ENCODE measurements at places on chromosomes 5 and 9. TPM values are rescaled to one million over a fixed set of nuclear protein-coding genes. Genes with fewer than 3 reads are reported as not detected.
A peak's percentile ranks its signal among the peaks of the same experiment; 100 is the strongest.

Gene RLN2
- 0.67 TPM for polyA plus RNA-seq

Gene TSSK1B
- polyA plus RNA-seq: 0.05 TPM

Gene AGXT2
- polyA plus RNA-seq: not detected

Gene DCANP1
- not detected for polyA plus RNA-seq

Gene PTTG1
- 381 TPM for polyA plus RNA-seq

Gene TSLP
- 0.58 TPM for polyA plus RNA-seq

Gene ACER2
- polyA plus RNA-seq: 11.8 TPM

Gene GFI1B
- not detected for polyA plus RNA-seq

Gene TMEM161B
- polyA plus RNA-seq: 5.8 TPM

Gene CER1
- polyA plus RNA-seq: not detected

Gene LHX6
- polyA plus RNA-seq: 3.0 TPM

Gene SVEP1
- 1.2 TPM for polyA plus RNA-seq

Gene CEL
- 1.2 TPM for polyA plus RNA-seq

Gene RPS14
- 6,134 TPM for polyA plus RNA-seq

Gene ENHO
- polyA plus RNA-seq: 0.44 TPM

Gene LMX1B
- 5.3 TPM for polyA plus RNA-seq

DNA sequence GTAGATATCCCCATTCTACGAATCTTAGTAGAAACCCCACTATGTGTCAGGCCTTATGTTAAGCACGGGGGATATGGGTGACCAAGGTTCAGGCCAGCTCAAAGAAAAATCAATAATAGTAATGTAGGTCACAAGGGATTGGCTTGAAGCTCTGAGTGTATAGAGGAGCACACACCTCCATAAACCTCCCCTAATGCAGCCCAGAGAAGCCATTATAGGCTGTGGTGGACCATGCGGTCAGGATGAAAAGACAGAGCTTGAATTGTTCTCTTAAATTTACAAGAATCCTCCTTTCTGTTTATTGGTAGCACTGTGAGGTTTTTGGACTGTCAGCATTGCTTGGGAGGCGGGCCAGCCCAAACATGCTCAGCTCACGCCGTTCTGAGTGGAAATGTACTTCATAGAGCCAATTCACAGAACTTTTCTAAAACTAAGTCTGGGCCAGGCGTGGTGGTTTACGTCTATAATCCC lies 9.1 kb downstream of the PDE6A start:
- peak; percentile 84 for DNase-seq

- DNase-seq: no peak
Observed at GRCh38 chr5:128541385-128541784, 3.3 kb upstream of the FBN2 start.

GRCh38 chr9:109787735-109788134 lies 7.7 kb downstream of the PALM2AKAP2 start:
- DNase-seq: no peak

DNA sequence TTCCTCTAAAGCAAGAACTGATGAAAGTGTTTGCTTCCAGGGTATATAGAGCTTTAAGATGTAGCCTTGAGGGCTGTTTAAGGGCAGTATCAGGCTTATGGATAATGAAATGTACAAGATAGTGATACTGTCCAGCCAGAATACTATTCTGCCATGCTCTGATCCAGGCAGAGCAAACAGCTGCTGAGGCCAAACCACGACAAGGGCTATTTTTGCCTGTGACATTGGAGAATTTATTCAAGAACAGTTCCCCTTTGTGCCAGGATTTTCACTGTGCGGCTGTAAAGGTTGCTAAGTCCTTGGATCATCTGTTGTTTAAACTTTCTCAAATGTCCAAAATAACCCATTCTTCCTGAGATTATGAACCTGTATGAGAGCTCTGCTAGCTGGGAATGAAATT lies 70.4 kb downstream of the OTP start:
- no peak for DNase-seq

GRCh38 chr5:139182528-139183296 lies 15.5 kb downstream of the SIL1 start:
- no peak for DNase-seq

GRCh38 chr5:53445569-53445968 lies 34.9 kb upstream of the FST start:
- DNase-seq: no peak

DNA sequence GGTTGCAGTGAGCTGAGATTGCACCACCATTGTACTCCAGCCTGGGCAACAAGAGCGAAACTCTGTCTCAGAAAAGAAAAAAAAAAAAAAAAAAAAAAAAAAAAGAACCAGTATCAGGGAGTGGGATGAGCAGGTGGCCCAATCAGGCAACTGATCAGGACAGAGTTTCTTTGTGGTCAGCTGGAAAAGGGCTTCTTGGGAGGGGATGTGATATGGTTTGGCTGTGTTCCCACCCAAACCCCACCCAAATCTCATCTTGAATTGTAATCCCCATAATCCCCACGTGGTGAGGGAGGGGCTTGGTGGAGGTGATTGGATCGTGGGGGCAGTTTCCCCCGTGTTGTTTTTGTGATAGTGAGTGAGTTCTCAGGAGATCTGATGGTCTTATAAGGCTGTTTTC lies 4.7 kb upstream of the GCNT1 start:
- DNase-seq: no peak

- DNase-seq: no peak
Observed at GRCh38 chr9:87137718-87138117, 190.4 kb upstream of the GAS1 start.

GRCh38 chr9:131117121-131117761 lies 8.1 kb upstream of the NUP214 start:
- no peak for DNase-seq

DNA sequence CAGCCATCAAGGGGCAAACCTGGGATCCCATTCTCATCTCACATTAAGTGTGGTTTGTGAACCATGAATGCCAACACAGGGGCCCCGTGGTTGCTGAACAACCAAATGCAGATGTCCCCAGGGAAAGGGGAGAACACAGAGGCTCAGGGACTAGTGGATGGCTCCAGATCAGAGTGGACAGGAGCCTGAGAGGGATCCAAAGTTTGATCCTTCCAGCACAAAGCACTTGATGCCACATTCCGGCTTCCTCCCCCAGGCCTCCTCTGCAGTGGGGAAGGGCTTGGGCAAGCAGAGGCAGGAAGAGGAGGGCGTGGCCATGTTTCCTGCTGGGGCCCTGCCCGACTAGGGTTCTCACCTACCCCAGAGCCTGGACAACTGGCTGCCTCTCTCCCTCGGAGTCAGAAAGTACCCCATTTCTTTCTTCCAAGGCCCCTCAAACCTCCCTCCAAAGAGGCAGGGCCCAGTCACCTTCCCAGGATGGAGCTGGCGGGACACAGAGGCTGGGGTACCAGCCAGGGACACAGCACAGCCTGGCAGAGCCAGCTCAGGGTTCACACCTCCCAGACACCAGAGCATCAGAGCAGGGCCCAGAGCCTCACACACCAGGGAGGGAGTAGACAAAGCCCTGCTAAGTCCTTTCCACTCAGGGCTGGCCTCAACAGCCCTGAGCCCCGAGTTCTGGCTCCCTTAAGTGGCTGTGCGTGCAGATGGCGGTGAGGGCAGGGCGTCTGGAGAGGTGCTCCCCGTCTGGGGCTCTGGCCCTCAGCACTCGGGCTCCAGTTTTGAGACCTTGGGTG lies 4.3 kb upstream of the RNF44 start:
- peak; percentile 69 for DNase-seq

DNA sequence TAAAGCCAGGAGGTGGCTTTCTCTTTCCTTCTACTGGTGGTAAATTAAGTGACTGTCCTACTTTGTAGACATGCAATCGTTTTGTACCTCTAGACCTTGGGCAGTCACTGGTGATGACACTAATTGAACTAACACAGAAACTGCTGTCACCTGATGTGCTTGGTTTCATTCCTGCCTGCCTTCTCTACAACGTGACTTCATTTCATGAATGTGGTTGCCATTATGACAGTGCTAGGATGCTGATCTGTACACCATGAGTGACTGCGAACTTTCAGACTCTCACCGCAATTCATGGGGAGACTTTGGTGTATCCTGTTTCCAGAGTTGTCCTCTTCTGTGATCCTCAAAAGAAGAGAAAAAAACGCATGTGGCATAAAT lies 47.5 kb downstream of the UBE2QL1 start:
- DNase-seq: no peak

DNA sequence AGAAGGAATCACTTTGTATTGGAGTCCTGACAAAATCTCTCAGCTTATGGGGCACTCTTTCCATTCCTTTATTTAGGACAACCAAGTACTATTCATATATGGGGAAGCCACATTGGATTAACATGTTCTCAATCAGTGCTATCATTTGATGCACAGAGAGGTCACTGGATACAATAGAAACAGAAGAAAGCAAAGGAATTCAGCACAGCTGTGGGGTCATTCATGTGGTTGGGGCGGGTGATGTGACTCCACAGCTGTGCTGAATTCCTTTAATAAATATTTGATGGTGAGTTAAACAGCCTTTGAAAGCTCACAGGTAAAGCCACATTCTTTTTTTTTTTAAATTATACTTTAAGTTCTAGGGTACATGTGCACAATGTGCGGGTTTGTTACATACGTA lies 854 bp upstream of the TEX48 start:
- no peak for DNase-seq

GRCh38 chr5:14671414-14671813 lies 6.9 kb downstream of the OTULIN start:
- DNase-seq: peak; percentile 65

DNA sequence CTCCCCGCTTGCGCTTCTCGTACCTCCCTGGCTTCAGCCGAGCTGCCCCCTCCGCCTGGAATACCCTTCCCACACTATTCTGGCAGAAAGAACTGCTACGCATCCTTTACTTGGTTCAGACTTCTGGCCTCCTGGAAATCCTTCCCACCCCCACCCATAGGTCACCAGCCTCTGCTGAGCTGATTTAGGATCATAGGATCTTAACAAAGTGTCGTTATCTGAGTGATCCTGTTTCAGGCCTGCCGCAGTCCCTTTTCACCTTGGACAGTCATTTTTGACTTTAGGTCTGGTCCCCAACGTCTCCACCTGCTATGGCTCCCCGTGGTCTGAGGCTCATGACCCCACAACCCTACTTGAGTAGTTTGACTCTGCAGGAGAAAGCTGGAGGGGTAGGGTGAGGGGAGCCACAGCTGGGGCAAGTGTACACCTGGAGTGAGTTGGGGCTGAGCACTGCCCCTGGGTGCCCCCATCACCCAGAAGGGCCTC lies 27.3 kb downstream of the EGR1 start:
- no peak for DNase-seq

- DNase-seq: no peak
Observed at GRCh38 chr9:120922404-120923195, 4.0 kb downstream of the TRAF1 start.

DNA sequence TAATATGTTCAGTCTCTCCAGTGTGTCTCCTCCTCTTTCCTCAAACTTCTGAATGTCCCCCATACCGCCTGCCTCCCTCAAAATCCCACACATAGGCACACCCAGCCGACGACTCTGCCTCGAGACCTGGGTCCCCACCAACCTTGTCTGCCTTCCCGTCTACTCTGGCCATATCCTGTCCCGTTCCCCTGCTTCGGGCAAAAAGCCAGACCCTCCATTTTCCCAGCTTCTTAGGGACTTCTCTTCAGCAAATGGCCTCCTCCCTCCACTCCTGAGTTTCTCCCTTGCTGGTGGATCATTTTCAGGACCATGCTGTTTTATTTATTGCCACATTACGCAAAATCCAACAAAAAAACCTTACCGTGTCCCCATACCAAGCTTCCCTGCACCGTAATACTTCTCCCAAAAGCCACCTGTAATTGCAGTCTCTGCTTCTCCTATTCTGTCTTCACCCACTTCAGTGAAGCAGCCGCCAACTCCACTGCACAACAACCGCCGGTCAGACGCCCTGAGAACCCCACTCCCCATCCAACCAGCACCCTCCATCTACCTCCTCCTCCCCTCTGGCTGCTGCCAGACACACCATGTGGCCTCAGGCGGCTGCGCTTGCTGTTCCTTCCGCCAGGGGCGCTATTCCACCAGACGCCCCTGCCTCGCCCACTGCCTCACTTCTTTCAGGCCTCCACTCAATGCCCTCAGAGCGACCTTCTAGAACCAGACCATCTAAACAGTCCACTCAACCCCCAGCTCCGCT lies 117.0 kb downstream of the TRPM6 start:
- no peak for DNase-seq

- peak; percentile 80 for DNase-seq
Observed at GRCh38 chr9:132027752-132028663, 51.7 kb downstream of the MED27 start.

GRCh38 chr5:134463991-134464760 lies 52.5 kb upstream of the CDKN2AIPNL start:
- no peak for DNase-seq

DNA sequence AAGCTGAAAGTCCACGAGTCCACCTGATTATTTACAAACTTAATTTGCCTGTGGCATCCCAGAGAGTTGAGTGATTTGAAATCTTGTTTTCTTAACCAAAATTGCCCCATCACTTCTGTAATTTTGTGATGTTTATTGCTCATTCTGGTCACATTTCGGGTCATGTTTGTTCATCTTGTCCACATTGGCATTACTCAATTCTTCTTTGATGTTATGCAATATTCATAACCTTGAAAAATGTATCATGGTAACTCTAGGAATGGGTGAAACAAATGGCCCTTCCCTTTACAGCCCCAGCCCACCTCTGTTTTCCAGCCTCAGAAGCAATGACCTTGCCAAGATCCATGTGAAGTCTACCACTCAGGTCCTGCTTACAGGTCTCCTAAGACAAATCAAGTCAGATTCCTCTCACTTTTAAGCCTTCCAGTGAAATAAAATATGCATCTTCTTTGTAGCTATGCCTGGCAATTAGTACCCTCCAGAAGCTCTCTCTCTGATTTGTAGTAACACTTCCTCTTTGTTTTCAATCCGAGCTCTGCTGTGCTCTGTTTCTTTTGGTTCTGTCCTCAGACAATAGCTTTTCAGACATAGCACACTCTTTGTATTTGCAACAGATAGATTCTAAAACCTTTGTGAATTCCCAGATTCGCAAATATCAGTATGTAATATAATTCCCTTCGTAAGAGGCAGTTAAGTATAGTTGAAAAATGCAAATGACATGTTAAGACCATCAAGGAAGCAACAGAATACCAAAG lies 330.3 kb upstream of the IRX1 start:
- DNase-seq: no peak

DNA sequence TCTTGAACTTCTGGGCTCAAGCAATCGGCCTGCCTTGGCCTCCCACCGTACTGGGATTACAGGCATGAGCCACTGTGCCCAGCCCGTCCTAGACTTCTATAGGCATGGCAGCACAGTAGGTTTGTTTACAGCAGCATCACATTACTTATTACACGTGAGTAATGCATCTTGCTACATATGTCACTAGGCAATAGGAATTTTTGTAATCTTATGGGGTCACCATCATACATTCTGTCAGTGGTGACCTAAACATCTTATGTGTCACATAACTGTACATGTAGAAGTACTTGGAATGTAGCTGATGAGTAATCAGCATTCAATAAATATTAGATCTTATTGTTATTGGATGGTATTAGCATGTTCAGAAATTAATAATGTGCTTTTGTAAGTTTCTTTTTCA lies 22.9 kb upstream of the ABCA1 start:
- no peak for DNase-seq

DNA sequence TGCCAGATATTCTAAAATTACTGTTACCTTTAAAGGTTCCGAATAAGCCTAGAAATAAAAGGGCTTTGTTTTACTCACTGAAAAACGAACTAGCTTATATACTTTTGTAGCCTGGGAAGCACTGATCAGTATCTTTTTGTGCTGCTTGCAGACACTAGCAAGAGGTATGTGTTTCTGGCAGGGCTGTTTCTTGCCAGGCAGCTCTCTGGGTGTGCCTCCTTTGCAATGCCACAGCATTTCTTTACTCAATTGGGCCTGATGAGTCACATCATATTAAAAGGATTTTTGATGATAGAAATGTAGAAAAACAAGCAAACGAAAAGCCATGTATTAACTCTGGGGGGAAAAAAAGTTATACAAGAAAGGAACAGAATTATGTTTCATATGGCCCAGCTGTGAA lies 35.6 kb downstream of the CD180 start:
- DNase-seq: peak; percentile 85

- DNase-seq: no peak
Observed at GRCh38 chr5:138944527-138945322, 69.6 kb upstream of the LRRTM2 start.

Data from mammary epithelial cell (primary cell).